Lower lobe of right lung (tissue), 2 donors: ENCODE measurements at places on chromosomes 5 and 9. TPM values are rescaled to one million over a fixed set of nuclear protein-coding genes. Genes with fewer than 3 reads are reported as not detected.

- DNase-seq, result no peak
These were observed 99.1 kb downstream of the COL23A1 start for GRCh38 chr5:178490935-178491652.

GRCh38 chr5:55220433-55221185 lies 6.5 kb downstream of the MCIDAS start:
- no peak for DNase-seq

DNA sequence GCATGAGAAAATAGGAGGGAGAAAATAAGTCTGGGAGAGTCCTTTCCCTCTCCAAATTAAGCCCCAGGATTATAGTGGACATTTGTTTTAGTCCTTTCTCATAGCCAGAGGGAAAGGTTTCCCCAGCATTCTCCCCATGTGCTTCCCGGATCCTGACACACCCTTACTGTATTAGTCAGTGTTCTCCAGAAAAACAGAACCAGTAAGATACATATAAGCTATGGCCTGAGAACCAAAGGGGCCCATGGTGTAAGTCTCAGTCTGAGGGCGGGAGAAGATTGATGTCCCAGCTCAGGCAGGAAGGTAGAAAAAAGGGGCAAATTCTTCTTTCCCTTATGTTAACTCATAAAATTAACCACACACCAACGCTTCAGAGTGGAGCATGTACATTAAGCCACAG lies 25.6 kb upstream of the SPATA31D4 start:
- DNase-seq, result no peak

Gene PHF24
- 1.3 TPM for total RNA-seq

GRCh38 chr5:40572937-40573336 lies 106.8 kb upstream of the PTGER4 start:
- DNase-seq, result no peak

GRCh38 chr5:144472221-144472620 lies 301.5 kb downstream of the KCTD16 start:
- no peak for DNase-seq

DNA sequence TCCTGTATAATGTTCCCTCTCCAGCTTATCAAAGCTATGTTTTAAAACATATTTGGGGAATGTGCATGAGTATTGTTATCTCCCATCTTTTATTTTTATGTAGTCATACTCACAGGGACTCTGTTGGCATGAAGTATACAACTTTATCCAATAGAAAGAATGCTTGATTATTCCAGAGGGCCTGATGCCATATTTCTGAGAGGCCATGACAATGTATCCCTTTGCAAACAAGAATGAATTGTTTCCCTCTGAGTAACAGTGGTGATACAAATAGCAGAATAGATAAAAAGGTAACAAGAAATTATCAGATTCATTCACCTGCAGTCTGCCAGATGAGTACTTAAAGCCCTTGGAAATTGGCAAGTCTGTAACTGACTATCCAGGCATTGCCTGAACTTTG lies 125.9 kb downstream of the PLK2 start:
- no peak for DNase-seq

GRCh38 chr5:63743096-63743798 lies 219.0 kb downstream of the HTR1A start:
- no peak for DNase-seq

DNA sequence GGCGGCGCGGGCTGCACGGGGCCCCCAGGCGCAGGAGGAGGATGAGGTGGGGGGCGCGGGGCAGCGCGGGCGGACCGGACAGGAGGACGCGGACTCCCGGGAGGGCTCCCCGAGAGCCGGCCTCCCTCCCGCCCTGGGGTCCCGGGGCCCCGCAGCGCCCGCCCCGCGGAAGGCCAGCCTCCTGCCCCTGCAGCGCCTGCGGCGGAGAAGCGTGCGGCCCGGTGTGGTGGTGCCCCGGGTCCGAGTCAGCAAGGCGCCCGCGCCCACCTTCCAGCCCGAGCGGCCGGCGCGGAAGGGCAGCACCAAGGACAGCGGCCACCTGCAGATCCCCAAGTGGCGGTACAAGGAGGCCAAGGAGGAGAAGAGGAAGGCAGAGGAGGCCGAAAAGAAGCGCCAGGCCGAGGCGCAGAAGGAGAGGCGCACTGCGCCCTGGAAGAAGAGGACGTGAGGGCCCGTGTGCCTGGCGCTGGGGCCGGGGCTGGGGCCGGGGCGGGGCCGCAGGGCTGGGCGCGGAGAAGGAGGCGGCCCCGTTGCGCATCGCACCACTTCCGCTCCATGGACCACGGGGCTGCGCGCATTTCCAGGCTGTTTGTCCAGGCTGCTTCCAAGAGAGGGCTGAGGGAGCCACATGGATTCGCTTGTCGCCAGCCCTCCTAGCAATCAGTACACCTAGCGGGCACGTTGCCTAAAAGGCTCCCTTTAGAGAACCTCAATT lies 86.0 kb downstream of the ANKRD33B start:
- no peak for DNase-seq

Gene PTRH1
- 9.1 TPM for total RNA-seq

DNA sequence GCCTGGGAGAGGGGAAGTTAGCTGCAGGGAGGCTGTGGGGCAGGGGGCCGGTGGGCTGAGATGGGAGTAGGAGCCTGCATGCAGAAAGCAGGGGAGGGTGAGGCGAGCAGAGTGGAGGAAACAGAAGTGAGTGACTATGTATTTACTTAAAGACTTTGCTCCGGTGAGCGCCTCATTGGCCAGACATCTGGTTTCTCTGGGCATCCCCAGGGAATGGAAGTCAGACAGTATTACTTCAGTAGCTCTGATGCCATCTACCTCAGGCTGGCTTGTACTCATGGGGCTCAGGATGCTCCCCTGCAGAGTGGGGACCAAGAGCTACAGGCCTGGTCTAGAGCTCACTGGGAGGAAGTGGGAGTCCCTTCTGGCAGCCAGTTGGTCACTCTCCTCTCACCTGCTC lies 78.2 kb upstream of the ARAP3 start:
- no peak for DNase-seq

Gene TESK1
- total RNA-seq, result 44.0 TPM

DNA sequence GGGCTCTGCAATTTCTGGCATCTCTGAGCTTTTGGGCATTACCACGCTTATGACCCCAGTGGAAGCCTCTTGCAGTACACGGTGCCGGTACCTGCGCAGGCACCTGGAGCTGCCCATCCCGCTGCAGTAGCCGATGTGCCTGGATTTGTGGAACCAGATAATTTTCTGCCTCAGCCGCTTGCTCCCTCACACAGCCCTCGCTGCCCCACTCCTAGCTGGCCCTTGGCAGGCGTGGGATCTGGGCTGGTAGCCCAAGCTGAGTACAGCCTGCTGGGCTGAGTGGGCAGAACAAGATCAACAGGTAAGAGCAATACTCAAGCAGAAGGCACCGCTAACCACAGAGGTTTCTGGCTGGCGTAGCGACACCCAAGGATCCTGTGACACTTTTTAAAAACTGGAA lies 1808.8 kb upstream of the ACO1 start:
- DNase-seq, result no peak

DNA sequence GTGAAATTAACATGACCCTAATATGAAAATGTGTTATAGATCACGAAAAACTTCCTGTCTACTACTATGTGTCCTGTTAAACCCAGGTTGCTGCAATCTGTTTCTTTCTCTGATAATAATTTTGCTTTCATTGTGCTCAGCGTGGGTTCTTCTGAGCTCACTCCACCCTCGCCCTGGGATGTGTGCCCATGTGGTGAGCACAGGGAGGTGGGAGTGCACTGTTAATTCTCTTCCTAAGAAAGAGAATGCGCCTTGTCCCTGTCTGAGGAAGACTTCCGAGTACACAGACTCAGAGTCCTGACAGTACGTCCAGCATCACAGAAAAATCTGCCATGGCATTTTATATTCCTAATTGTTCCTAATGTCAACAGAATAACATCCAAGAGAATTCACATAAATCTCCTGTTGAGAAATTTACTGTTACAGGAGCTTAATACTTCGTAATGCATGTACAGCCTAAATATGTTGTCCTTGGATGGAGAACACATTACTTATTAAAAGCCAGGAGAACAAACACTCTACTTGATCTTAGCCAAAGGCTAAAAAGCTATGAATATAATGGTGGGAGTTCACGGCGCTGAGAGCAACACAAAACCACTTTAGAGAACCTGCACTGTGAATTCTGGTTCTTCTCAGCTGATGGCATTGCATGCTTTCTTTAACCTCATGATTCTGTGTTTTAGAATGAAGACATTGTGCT lies 102.6 kb downstream of the PDE4D start:
- DNase-seq, result no peak

GRCh38 chr5:79853028-79853427 lies 138.0 kb downstream of the MTX3 start:
- no peak for DNase-seq

Gene SARDH
- 3.4 TPM for total RNA-seq

DNA sequence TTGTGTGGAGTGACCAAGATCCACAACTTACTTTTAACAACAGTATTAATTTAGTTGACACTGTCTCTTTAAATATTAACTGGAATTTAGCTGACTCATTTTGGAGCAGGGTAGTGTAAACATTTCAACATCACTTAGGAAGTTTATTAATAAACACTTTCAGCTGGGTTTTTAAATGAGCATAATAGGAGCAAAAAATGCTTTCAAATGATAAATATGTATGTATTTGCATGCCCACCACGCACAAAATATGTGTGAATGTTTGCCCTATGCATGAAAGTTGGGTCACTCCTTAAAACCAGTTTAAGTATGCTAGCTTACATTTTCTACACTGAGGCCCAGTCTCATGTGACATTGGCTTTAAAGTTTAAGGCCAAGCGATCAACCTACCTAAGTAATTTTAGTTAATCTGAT lies 2.9 kb downstream of the ZFAND5 start:
- no peak for DNase-seq

- DNase-seq, result no peak
These were observed 64.7 kb upstream of the ORM1 start for GRCh38 chr9:114258218-114258617.

DNA sequence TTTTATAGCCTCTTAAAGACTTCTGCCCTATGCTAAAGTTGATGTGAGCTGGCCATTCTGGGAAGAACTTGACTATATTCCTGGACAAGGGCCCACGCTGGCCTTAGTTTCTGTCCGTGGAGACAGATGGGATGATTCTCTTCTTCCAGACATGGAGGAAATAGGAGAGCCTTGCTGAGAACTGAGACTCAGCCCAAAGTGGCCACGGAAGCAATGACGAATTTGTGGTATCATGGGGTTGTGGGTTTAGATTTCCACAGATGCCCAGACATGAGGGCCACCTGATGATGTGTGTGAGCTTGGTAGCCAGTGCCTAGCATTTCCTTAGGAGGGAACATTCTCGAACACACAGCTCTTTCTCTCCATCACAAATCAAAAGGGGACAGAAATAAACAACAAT lies 309.1 kb downstream of the NSG2 start:
- DNase-seq, result no peak

- DNase-seq, result no peak
These were observed 110.4 kb upstream of the SARDH start for GRCh38 chr9:133848471-133849109.

DNA sequence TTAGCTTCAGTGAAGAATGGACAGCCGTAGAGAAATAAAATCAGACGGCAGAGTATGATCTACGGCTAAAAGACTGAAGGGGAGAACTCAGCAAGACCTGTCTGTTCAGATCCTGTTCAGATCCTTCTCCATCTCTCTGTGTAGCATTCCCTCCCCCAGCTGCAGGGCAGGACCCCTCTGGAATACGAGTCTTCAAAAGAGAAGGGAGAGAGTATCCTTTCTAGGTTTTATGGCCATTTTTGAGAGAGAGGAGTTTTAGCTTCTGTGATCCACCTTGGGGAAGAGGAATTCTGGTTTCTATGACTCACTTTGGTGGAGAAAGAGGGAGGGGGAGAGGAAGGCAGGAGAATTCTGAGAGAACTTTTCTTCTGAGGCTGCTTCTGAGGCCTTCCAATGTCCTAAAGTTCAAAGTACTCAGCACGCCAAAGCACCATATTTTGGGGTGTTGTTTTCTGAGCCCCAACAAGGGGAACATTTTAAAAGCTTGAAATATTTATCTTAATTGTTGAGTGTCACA lies 194.4 kb upstream of the TLE4 start:
- no peak for DNase-seq

DNA sequence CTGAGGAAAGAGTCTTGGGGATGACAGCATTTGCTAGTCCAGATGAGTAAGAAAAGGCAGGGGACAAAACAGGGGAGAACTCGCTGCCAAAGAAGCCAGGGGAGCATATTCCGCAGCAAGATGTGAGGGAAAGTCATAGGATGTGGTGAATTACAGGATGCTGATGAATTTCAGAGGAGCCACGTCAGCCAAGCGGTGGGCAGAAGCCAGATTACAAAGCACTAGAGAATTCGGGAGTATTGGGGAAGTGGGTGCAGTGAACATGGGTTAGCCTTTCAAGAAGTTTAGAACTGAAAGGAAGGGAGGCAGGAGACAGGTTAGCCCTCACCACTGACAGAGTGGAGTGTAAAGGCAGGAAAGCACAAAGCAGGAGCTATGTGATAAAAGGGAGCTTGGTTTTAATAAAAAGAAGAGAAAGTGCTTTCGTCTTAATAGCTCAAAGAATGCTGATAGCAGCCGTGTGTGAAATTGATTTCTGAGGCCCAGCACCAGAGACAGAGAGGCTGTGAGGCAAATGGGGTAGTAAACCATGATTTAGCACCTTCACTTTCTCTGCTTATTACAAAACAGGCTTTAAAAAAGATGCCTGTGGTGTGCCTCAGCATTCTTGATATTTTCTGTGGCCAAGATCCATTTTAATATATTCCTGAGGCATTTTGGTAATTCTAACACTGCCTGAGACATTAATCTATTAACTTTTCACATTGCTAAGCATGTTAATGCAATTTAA lies 16.9 kb downstream of the ADAMTSL1 start:
- no peak for DNase-seq

DNA sequence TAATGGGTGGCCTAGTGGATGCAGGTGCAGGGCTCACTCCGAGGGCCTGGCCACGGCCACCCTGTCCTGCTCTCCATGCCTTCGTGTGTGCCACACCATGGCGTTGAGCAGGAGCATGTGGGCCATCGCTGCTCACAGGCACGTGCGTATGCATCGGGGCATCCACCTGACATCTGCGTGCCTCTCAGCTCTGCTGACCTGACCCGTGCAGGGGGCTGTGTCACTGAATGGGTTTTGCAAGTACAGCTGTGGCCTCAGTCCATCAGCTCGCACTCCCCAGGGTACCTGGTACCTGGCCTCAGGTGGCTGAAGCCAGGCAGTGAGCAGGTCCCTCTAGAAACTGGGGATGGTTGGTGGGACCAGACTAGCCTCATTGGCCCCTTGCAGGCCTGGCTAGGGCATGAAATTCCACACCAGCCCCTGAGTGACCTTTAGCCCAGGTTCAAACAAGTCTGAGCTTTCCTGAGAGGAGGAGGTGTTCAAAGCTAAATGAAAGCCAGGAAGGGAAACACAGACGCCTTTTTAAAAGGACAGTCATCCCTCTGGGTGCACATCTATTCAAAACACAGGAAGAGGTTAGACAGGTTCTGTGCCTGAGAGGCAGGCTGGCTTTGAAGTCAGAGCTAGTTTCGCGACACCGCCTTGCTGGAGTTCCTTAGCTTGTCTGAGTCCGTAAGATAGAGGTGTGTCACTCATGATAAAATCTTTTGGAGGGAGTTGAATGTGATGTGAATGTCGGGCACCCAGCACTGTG lies 74.0 kb downstream of the MACROH2A1 start:
- DNase-seq, result no peak

- no peak for DNase-seq
These were observed 39.7 kb upstream of the BASP1 start for GRCh38 chr5:17177501-17178372.

Gene PCDHA10
- total RNA-seq, result 1.5 TPM

- DNase-seq, result no peak
These were observed 162.3 kb upstream of the DAP start for GRCh38 chr5:10923310-10923709.

Gene PCDHGA2
- 2.7 TPM for total RNA-seq
